ENCODE measurements at places on chromosomes 2 and 18.
A peak's percentile ranks its signal among the peaks of the same experiment; 100 is the strongest.

DNA sequence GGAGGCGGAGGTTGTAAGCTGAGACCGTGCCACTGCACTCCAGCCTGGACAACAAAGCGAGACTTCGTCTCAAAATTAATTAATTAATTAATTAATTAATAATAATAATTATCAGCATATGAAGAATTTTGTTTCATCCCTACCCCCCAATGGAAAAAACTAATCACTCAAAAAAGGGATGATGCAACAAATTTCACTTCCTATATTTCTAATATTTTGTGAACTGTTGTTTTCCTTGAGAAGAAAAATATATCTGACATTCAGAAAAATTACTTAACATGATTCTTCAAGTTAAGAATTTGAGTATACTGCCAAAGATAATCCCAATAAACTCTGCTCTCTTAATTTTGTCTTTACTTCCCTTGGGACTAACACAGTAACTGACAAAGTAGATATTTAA, 28.1 kb downstream of the EXOC6B start:
- DNase-seq: no peak

DNA sequence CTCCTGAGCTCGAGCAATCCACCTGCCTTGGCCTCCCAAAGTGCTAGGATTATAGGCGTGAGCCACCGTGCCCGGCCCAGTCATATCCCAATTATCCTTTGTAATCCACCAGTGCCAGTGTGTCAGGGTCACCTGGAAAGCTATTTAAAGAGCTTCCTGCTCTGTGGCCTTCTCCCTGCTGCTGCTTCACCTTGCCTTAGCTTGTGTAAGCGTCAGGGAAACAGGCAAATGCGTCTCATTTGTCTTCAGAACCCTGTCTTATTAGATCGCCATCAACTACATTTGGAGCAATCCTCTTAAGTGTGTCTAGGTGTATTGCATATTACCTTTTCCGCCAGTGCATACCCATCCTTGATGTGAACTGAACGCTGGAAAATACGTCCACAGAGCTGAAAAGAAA, 10.2 kb downstream of the KIF5C start:
- DNase-seq: no peak

DNA sequence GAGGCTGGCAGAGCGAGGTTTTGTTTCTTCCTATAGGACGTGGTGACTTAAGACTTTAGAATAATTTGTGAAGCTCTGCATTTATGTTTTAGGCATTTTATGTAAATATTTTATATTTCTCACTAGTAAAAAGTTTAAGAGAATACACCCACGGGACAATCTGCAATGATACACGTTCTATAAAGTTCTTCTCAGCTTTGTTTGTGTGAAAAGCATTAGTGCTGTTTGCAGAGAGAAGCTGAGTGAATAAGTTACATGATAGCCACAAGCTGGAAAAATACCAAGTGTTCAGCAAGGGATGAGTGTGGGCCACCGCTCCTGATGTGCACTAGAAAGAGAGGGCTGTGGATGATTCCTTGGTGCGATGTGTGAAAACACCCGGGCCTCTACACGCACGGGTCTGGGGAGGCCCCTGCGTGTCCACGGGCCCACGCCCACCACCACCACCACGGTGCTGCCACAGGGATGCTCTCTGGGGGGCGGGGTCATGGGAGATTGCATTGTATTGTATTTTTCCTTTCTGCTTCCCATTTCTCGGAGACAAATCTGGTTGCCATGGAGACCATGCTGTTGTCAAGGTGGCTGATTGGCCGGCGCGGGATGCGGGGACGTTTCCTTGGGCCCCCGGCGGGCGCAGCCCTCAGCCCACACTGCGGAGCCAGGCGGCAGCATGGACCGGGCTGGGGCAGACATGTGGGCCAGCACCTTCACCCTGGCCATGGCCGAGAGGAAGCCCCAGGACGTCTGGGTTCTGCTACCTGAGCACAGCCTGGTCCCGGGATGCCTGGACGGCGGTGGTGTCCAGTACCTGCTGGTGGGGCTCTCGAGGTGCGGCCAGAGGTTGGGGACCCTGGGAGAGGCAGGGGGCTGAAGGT, at the start of gene RTP5:
TSS of gene RTP5 (plus strand) at position 643 of the 875 bp plus-strand sequence. CDS start at position 671, 28 bp downstream.
- DNase-seq: no peak

DNA sequence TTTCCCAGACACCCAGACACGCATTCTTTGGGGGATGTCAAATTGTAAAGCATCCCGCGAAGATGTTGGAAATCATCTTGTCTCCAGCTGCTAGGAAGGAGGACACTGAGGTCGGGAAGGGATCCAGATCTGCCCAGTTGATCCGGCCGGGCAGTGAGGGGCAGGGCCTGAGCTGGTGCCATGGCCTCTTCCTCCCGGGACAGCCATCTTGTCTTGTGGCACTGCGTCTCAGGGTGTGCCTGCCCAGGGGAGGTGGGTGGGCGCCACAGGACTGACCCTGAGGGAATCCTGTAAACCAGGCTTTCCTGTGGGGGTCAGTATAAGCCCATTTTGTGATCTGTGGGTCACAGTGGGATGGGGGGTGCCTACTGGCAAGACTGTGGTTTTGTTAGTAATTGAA, 10.1 kb downstream of the TRAF3IP1 start:
- DNase-seq: no peak

DNA sequence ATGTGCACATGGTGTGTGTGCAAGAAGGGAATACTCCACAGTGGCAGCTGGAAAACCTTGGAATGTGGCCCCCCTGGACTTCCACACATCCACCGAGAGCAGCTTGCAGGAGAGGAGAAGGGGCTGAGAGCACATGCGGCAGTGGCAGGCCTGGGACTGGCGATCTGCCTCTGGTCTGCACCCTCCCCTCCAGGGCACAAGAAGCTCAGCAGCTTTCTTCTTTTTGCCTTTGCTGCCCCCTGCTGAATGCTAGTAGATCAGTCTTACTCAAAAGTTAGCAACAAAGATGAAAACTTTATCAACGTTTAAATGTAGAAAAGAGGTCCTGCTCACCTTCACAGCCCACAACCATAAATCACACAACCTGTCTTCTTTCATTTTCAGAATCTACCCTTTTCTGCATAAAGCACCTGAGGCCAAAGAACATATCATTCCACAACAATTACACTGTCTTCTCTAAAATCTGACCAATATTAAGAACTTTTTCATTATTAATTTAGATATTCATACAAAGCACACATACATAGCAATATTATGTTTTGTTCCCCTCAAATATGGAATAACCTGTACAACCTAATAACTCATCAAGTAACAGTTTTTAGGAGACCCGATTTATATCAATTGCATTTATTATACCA, 34.6 kb downstream of the TGFBRAP1 start:
- DNase-seq: peak; percentile 10

DNA sequence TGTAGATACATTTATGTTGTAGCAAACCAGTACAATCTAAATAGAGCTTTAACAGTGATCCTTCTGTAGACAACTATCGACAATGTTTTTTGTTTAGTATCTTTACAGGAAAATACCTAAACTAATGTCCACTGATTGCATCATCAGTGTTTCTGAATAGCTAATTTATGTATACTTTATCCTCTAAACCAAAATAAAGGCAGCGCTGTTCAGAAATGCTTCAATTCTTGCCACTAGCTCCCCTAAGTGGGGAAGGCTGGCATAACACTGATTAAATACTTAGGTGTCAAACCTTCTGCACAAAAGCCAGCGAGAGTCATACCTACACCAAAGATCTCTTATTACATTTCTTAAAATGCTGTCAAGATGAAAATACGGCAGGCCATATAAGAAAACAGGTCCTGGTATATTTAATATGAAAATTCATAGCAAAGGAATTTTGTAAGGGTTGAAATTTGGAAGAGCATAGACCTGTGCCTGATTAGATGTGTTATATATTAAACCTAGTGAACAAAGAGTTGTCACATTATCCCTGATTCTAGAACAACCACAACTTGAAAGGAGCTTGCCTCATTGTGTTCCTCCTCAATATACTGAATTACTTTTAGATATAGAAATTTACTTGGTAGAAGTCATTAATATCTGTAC, 1693.4 kb upstream of the SLC39A10 start:
- DNase-seq: no peak

DNA sequence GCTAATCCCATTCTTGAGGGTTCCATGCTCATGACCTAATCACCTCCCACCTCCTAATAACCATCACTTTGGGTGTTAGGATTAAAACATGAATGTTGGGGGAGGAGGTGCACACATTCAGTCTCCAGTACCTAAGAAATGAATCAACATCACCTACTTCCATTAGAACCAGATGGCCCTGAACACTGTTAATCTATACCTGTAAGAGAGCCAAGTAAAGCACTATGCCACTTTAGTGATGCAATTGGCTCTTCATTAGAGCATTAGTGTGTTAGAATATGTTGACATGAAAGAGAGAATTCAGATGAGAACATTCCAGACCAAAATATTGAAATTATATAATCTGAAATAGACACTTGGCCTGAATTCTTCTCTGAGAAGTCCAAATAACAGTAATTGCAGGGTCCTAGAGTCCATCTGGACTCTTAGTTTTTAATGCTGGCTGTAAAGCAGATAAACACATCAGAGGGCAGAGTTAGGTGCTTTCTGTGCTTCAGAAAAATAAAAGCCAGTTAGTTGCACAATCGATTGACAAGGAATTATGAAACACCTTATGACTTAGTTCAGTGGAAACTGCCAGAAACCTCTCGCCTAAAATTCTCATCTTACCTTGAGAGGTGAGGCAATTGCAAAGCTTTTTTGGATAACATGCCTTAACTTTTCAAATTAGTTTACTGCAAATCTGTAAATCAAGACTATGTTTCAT, 923.7 kb downstream of the SLC4A3 start:
- no peak for DNase-seq

DNA sequence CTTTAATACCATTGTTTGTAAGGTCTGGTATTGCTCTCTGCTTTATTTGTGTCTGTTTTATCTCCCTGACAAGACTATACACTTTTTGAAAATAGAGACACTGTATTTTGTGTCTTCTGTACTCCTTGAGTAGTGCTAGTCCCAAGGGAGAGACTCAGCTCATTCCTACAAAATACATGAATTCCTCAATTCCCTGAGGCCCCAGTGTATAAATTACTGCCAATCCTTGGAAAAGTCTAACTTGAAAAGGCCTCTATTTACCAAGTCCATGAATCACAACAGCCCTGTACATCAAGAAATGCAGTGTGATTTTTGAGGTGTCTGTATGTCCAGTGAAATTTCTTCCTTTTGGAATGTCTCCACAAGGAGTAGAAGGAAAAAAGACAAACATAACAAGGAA, 34.9 kb upstream of the NEDD4L start:
- no peak for DNase-seq

- DNase-seq: no peak
These were observed 113.8 kb upstream of the UXS1 start for GRCh38 chr2:106307860-106308259.

DNA sequence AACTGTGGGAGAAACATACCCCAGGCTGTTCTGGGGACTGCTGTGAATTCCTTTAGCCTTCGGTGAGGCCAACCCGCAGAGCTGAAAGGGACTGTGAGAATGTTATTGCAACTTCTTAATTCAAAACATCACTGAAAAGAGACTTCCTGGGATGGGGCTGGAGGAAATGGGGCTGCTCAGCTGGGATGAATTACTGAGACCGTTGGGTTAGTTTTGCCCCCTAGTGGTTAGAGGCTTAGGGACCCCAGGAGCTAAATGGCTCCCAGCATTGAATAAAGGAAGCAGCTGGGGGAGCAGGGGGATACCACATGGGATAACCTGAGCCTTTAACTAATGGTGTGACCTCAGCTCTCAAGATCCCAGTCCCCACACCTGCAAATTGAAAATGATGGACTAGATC, 941.1 kb upstream of the FANCL start:
- no peak for DNase-seq

- DNase-seq: no peak
These were observed 123.8 kb upstream of the WDSUB1 start for GRCh38 chr2:159410276-159410675.

- no peak for DNase-seq
These were observed 10.9 kb downstream of the SH2D6 start for GRCh38 chr2:85429213-85429923.

GRCh38 chr2:28752631-28753376, 1.2 kb downstream of the PPP1CB start:
- no peak for DNase-seq

DNA sequence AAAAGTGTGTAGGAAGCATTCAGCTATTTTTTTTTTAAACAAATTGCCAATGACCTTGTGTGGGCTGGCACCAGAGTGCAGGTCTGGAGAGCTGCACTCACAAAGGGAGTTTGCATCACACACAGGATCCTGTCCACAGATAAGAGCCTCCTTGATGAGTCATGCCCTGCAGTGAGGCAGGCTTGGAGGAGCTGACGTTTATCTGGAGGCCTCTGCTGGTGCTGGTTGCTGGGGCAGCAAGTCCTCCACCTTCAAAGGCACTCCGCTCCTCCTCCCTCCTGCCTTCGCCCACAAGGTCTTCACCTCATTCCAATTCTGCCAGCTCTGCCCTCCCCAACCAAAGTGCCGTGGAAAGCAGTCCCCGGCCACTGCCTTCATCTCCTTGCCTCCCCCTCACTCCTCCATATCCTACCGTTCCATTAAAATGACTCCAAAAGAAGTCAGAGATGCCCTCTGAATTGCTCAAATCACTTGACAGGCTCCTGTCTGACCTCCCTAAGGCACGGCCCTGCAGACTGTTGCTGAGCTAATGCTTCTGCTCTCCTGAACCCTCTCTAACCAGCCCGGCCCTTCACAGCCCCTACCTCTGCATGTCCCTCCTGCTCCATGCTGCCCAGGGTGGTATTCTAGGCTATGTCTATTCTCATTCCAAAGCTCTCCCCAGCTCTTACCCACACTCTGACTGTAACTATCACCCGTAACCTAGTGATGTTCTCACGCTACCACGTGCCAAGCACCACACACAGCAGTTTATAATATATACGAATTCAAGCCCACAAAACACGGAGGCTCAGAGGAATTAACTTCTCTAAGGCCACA, 30.9 kb downstream of the LONRF2 start:
- DNase-seq: peak; percentile 99

GRCh38 chr2:237141571-237142051, 55.9 kb downstream of the COPS8 start:
- no peak for DNase-seq

- no peak for DNase-seq
These were observed 71.4 kb upstream of the ZNF385B start for GRCh38 chr2:179932786-179933185.

DNA sequence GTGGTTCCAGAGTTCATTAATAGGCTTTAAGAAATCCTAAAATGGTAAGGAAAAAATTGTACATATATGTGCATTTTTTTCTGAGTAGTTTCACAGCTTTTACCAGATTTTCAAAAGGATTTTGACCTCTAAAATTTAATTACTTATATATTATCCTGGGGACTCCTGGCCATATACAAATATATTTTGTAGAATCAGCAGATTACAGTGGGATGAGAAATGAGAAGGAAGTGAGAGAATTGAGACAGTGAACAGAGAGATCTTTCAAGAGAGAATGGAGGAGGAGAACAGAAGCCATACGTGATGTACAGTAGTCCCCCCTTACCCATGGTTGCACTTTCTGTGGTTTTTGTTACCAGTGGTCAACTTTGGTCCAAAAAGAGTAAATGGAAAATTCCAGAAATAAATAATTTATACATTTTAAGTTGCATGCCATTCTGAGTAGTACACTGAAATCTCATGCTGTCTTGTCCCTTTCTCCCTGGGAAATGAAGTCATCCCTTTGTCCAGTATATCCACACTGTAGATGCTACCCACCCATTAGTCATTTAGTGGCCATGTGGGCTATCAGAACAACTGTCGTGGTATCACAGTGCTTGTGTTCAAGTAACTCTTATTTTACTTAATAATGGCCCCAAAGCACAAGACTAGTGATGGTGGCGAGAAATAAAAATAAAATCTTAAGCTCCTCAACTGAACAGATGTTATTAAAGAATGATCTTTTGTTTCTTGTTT, 130.4 kb upstream of the MYO3B start:
- DNase-seq: no peak

GRCh38 chr2:26805241-26805676, 19.4 kb downstream of the CENPA start:
- peak; percentile 69 for DNase-seq

GRCh38 chr2:177552422-177553175, 160.0 kb downstream of the AGPS start:
- DNase-seq: peak; percentile 80
